Choroid plexus epithelial cell (primary cell): ENCODE measurements at places on chromosomes 13 and 19.
A peak's percentile ranks its signal among the peaks of the same experiment; 100 is the strongest.

DNA sequence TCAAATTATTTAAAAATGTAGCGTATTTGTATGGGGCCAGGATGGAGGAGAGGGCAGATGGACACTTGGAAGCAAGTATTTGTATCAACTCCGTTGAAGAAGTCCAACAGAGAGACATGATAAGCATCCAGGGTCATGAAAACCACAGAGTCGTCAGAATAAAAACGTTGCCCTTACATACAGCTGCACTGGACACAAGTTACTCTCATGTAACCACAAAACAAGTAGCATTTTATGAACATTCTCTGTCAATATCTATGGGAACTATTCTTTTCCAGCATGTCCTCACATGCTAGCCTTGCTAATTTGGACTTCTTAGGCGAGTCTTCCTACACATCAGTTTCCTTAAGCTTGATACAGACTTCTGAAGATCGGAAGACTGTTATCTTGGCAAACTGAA is 35.0 kb downstream of the EFNB2 start:
- DNase-seq, result peak; percentile 93

GRCh38 chr13:59686798-59687394 is 476.8 kb downstream of the DIAPH3 start:
- no peak for DNase-seq

GRCh38 chr19:38538386-38538785 is 79.4 kb downstream of the MAP4K1 start:
- no peak for DNase-seq

GRCh38 chr19:44666852-44667556 is 4.3 kb upstream of the CEACAM19 start:
- DNase-seq, result no peak

DNA sequence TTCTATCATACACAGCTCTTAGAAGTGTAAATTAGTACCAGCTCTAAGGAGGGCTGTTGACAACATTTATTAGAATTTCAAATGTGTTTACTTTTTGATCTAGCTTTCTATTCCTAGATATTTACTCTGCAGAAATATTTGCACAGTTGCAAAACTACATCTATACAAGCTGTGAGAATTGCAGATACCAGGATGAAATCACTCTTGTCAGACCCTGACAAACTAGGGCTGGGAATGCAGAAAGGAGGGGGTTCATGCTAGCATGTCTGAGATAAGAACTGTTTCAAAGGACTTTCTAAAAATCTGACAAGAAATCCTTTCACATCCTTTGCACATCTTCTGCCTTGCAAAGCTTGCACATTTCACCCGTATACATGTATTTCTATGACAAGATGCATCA is 11.8 kb upstream of the PABPC3 start:
- DNase-seq, result no peak

- no peak for DNase-seq
Measured at GRCh38 chr13:50999641-51000040, 90.0 kb downstream of the RNASEH2B start.

- no peak for DNase-seq
Measured at GRCh38 chr13:40476175-40476958, 190.1 kb downstream of the FOXO1 start.

- DNase-seq, result no peak
Measured at GRCh38 chr19:49843265-49843664, 7.7 kb upstream of the PTOV1 start.

- DNase-seq, result no peak
Measured at GRCh38 chr19:50331221-50331993, 2.2 kb upstream of the KCNC3 start.

GRCh38 chr19:42352301-42353259 is 27.1 kb downstream of the MEGF8 start:
- peak; percentile 20 for DNase-seq

- DNase-seq, result peak; percentile 37
Measured at GRCh38 chr13:48078251-48078656, 16.6 kb downstream of the MED4 start.

- DNase-seq, result no peak
Measured at GRCh38 chr19:31326329-31327028, 22.8 kb downstream of the TSHZ3 start.

DNA sequence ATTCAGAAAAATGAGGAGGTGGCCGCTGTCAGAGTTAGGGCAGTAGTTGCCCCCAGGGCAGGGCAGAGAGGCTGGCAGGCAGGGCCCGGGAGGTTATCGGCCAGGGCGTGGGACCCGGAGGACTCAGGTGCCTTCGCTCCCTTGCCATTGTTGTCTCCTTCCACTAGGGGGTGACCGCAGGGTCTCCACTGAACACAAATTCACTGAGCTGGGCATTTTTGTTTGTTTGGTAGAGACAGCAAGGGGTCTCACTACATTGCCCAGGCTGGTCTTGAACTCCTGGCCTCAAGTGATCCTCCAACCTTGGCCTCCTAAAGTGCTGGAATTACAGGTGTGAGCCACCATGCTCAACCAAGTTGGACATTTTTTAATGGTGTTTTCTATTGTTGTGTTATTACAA is 25.1 kb downstream of the CARS2 start:
- DNase-seq, result peak; percentile 30
